ENCODE measurements at places on chromosomes 5 and 9. TPM values are rescaled to one million over a fixed set of nuclear protein-coding genes. Genes with fewer than 3 reads are reported as not detected.

The KIAA1191 gene
- total RNA-seq, result 33.7 TPM

- DNase-seq, result no peak
Measured at GRCh38 chr5:39678534-39678933, 253.8 kb upstream of the DAB2 start.

DNA sequence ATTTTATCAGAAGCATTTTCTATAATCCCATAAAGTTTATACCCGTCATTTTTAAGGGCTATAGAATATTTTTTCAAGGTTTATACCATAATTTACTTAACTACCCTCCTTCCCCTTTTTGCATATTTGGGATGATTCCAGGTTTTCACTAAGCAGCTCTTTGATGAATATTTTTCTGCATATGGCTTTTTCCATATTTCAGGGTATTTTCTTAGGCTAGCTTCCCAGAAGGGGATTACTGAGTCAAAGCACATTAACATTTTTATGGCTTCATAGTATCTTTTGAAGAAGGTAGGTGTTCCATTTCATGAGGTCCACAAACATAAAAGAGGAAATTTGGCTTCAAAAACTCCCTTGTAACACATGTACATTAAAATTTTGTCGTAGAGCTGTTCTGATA, 14.6 kb upstream of the COL15A1 start:
- DNase-seq, result no peak

DNA sequence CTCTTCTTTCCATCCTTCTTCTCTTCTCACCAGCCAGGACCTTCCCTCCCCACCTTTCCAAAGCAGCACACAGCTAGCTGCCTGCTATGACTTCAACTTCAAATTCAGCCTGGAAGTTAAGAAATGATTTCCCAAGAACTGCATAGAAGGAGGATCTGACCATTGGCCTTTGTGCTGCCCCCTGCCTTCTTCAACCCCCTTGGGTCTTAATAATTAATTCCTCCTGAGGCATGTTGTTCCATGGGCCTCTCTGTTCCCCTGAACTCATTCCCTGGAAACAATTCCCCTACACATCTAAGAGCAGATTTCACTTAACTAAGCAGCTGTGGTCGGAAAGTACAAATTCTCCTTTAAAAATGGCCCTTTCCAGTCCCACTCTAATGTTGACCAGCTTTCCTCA, 62.4 kb downstream of the ADAMTS12 start:
- no peak for DNase-seq

GRCh38 chr9:135090547-135090946, 3.1 kb downstream of the OLFM1 start:
- DNase-seq, result no peak

Data from activated naive CD4-positive, alpha-beta T cell treated with anti-CD3 and anti-CD28 coated beads for 36 hours (primary cell).